ENCODE measurements at places on chromosomes 7 and 10. TPM values are rescaled to one million over a fixed set of nuclear protein-coding genes. Genes with fewer than 3 reads are reported as not detected.

Gene MKLN1
- total RNA-seq = 36.5 TPM

Gene TMEM130
- total RNA-seq = 2.3 TPM

Gene TMEM229A
- total RNA-seq = not detected

Gene NCF1
- total RNA-seq = 0.66 TPM

Gene GPC2
- 3.9 TPM for total RNA-seq

Gene BPGM
- total RNA-seq = 21.8 TPM

Gene HIP1
- 20.3 TPM for total RNA-seq

Gene ZFYVE27
- total RNA-seq = 10.7 TPM

Gene SLC26A3
- total RNA-seq = not detected

Gene SPDYE9
- total RNA-seq = 0.04 TPM

Gene NUTM2E
- 0.35 TPM for total RNA-seq

Gene PRRT4
- 7.8 TPM for total RNA-seq

Gene CALML3
- not detected for total RNA-seq

Gene UCN3
- not detected for total RNA-seq

Gene KCNIP2
- total RNA-seq = 2.0 TPM

Gene AGAP5
- 6.3 TPM for total RNA-seq

Gene SLC26A5
- not detected for total RNA-seq

Gene MOGAT3
- not detected for total RNA-seq

Gene ANKRD30A
- total RNA-seq = not detected

Gene SPDYE6
- total RNA-seq = not detected

Gene TMEM26
- 9.1 TPM for total RNA-seq

Gene OR2A5
- not detected for total RNA-seq

Gene PVRIG
- 0.13 TPM for total RNA-seq

Gene C7orf25
- 2.1 TPM for total RNA-seq

Gene PARP12
- total RNA-seq = 9.1 TPM

Gene NKX2-3
- 0.62 TPM for total RNA-seq

Gene RNF32
- total RNA-seq = 0.75 TPM

Measured in muscle of leg (tissue), 16 donors.